MCF 10A (cell line): ENCODE measurements at places on chromosomes 13 and 19. TPM values are rescaled to one million over a fixed set of nuclear protein-coding genes. Genes with fewer than 3 reads are reported as not detected.

MBD3L2 gene
- not detected in 2 replicates for total RNA-seq

GRCh38 chr19:12364391-12365235, 870 bp downstream of the ZNF442 start:
- H3K27me3 ChIP-seq, result no peaks in the 10 kb centered on the region
- no peak overlapping the region for H3K27ac ChIP-seq
- H3K4me3 ChIP-seq, result peak overlapping the region; percentile 82
- no peaks in the 10 kb centered on the region for H3K36me3 ChIP-seq

ALKBH6 gene
- 16.5 and 20.9 TPM in 2 replicates for total RNA-seq

ADAMTSL5 gene
- total RNA-seq, result 11.1 and 13.7 TPM in 2 replicates

DNA sequence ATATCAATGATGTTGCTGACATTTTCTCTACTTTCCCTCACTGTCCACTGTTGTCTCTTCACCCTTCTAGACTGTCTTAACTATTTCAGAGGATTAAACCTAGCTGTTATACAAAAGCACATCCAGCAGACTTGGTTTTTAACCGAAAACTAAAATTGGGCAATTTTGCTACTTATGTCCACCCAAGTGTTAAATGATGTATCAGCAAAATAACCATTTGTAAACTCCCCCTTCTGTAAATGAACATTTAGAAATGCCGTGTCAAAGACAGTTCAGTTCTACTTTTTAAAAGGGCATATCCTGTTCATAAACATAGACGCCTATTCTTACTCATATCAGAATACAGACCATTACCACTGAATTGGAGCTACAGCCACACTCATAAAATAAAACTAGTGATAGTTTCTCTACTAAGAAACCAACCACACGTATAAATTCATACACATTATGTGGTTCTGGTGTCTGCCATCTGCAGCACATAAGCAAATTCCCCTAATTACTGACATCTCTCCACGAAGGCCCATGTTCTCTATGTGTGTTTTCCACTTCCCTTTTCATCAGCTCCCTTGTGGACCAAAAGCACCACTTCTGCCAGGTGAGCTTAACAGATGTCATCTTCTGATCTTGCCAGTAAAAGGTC, 1091.8 kb downstream of the PCDH9 start:
- no peaks in the 10 kb centered on the region for H3K27me3 ChIP-seq
- peaks cover 4% of the 10 kb centered on the region for H3K4me1 ChIP-seq
- DNase-seq, result no peak
- H3K4me3 ChIP-seq, result no peak overlapping the region

DNA sequence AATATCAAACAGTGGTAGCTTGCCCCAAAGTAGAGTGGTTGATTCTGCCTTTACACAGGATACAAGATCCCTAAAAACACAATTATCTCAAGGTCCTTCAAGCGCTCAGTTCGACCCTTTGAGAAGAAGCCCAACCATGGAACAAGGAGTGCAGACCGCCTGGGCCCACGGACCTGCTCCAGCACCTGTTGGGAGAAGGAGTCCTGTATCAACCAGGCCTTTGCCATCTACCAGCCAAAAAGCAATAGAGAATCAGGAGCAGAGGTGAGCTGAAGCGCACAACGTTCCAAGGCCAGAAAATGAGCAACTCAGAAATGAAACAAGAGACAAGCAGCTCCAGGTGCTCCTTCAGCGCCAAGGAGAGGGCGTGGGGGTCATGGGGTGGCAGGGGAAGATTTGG, 6.3 kb upstream of the LILRB3 start:
- no peak overlapping the region for H3K27ac ChIP-seq
- no peak overlapping the region for H3K4me3 ChIP-seq
- no peaks in the 10 kb centered on the region for H3K4me1 ChIP-seq
- peaks cover 39% of the 10 kb centered on the region for H3K27me3 ChIP-seq
- no peak for DNase-seq
- no peaks in the 10 kb centered on the region for H3K36me3 ChIP-seq

PBX4 gene
- 0.30 TPM in 1 of 2 replicates, not detected in the other for total RNA-seq

DNA sequence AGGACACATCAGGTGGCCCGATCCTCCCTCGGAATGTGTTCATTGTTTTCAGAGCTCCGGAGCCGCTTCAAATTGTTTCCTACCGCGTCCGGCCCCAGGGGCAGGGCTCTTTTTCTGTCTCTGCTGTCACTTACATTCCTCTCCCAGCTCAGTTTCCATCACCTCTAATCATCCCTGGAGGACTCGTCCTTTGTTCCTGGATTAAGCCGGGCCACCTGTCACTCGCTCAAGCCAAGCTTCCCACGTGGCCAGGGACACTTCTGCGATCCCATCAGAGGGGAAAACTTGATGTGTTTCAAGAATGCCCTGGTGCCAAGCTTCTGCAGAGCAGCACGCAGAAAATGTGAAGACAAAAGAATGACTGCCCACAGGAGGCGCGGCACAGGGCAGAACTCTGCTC, 13.5 kb downstream of the IL17D start:
- H3K36me3 ChIP-seq, result no peaks in the 10 kb centered on the region
- no peaks in the 10 kb centered on the region for H3K27me3 ChIP-seq
- peaks cover 14% of the 10 kb centered on the region for H3K4me1 ChIP-seq

- peak overlapping the region; percentile 70 for H3K4me3 ChIP-seq
- no peaks in the 10 kb centered on the region for H3K36me3 ChIP-seq
- DNase-seq, result no peak
- no peaks in the 10 kb centered on the region for H3K27me3 ChIP-seq
- peaks cover 6% of the 10 kb centered on the region for H3K4me1 ChIP-seq
Measured at GRCh38 chr13:50129706-50130122, 114.5 kb downstream of the KCNRG start.

DKKL1 gene
- 0.56 TPM in 1 of 2 replicates, not detected in the other for total RNA-seq

C19orf33 gene
- total RNA-seq, result 343 and 381 TPM in 2 replicates

OR10H5 gene
- not detected in 2 replicates for total RNA-seq

LRRC4B gene
- not detected in 2 replicates for total RNA-seq

CILP2 gene
- total RNA-seq, result 0.12 and 0.29 TPM in 2 replicates

SHISA7 gene
- not detected in 2 replicates for total RNA-seq

DNA sequence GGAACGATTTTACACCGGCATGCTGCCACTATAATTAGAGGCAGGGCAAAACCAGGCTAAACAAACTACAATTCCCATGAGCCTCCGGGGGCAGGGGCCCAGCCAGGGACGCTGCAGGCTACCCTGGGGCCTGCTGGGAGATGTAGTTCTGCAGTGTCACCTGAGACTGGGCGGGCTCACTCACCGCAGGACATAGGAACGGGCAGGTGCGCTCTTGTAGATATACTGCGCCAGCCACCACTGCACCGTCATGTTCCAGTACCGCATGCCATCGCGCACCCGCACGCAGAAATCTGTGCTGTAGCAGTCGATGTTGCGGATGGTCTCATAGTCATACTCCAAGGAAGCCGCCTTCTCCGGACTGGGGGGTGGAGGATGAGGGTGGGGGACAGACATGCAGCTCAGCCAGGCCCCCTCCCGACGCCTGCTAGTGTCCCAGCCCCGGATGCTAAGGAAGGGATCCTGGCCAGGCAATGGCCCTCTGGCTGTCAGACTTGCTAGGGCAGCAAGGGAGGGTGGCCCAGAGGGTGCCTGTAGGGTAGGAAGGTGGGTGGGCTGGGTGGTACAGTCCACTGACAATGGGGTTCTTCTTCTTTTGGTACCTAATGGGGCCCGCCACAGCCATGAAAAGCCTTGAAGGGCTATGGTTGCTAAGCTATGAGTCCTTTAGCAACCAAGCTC, 5.8 kb upstream of the TMC4 start:
- H3K36me3 ChIP-seq, result peaks cover 28% of the 10 kb centered on the region
- no peak for DNase-seq
- no peak overlapping the region for H3K27ac ChIP-seq

NAPSA gene
- 0.49 and 0.51 TPM in 2 replicates for total RNA-seq

DNA sequence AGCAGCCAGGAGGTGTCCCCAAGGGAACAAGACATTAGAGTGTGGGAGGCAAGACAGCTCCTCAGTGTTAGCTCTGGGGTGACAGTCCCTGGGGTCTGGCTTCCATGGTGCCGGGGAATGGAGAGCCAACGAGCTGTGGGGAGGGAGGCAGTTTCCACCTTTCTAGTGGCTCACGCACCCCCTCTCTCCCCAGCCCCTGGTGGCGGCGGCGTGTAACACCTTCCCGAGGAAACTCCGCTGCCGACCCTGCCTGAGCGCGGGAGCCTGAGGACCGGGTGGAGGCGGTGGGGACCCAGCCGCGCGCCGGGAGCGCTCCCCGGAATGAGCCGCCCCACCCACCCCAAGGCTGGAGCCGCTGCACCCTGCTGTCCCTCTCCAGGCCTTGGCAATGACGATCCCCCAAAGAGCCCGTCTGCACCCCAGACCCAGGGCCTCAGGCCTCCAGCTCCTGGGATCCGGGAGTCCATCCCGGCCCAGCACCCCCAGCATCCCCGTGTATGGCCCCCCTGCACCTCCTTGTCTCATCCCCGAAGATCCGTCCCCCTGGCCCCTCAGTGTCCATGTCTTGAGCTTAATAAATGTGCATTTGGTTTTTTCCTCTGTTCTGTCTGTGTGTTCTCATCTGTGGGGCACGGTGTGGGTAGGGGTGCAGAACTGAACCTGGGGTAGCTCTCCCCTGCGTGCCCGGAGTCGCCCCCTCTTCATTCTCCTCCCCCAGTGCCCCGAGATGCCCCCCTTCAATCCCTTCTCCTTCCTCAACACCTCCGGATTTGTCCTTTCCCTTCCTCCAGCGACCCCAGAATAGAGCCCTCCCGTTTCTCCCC, 622 bp upstream of the FXYD5 start:
- H3K4me1 ChIP-seq, result peaks cover 22% of the 10 kb centered on the region
- peak; percentile 63 for DNase-seq
- peak overlapping the region; percentile 99 for H3K4me3 ChIP-seq
- H3K27me3 ChIP-seq, result no peaks in the 10 kb centered on the region
- H3K27ac ChIP-seq, result peak overlapping the region; percentile 93

- H3K27ac ChIP-seq, result peak overlapping the region; percentile 99
- H3K4me3 ChIP-seq, result peak overlapping the region; percentile 96
- no peaks in the 10 kb centered on the region for H3K27me3 ChIP-seq
- H3K4me1 ChIP-seq, result peaks cover 9% of the 10 kb centered on the region
Measured at GRCh38 chr19:36527341-36527740, 730 bp downstream of the ZNF260 start.

VSIG10L gene
- total RNA-seq, result 0.58 and 0.74 TPM in 2 replicates

DNA sequence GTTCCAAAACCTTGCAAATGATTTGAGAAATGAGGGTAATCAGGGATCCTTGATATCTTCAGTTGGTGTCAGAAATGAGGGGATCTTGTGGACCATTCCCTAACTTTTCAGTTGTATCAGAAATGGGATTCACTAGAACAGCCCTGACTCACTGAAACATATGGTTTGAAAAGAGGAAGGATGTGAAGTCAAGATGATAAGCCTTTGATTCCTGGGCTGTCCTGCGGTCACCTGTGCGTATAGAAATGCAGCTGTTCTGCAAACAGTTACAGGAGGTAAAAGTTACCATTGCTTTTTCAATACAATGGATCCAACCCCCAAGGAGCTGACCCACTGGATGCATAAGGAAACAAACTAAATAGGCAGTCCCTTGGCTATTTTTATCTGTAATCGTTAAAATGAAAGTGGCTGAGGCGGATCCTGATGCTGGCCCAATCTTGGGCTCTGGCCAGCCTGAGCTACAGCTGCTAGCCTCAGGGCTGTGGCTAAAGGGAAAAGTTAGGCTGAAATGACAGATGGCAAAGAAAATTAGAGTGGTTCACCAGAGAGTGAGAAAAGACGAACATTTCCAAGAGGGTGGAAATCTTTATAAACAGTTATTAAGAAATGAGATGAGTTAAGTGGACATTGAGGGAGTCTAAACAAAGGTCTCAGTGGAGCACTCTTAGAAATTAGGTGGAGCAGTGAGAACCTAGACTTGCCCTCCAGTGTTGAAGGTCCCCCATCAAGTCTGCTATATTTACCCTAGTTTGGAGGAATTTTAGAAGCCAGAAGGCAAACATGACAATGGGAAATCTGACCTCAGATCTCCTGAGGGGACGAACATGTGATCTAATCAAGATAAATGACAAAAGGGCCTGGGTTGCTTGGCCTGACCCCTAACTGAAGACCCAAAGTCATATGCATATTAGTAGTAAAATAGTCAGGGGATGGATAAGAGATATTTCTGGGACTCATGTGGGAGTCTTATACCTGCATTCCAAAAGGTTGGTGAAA, 7.6 kb downstream of the SIGLECL1 start:
- no peaks in the 10 kb centered on the region for H3K27me3 ChIP-seq
- H3K4me1 ChIP-seq, result no peaks in the 10 kb centered on the region
- H3K4me3 ChIP-seq, result no peak overlapping the region
- DNase-seq, result no peak

DNA sequence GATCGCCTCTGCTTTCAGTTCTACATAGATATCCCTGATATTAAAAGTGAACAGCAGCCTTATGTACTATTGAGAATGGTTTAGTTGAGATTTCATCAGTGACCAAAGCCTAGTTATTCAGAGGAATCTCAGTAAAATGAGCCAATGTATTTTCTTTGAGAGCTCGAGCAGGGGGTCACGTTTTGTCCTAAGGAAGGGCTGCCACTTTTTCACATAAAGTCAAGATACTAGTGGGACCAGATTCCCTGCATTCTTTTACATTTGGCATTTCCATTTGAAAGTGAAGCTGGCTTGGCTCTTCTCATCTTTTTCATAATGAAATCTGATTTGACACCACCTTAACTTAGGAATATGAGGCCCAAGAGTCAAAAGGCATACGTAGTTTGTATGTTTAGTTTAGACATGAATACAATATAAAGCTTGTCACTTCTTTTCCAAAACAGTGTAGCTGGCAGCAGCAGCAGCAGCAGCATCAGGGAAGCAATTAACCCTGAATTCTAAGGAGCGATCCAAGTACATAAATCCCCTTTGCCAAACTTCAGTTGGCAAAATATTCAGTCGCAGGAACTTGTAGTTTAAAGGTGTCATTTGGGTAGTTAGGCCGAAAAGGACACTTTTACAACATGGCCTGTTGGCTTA, 1752.2 kb upstream of the PCDH20 start:
- H3K27ac ChIP-seq, result no peak overlapping the region
- H3K4me1 ChIP-seq, result no peaks in the 10 kb centered on the region
- H3K27me3 ChIP-seq, result peaks cover 2% of the 10 kb centered on the region

DNA sequence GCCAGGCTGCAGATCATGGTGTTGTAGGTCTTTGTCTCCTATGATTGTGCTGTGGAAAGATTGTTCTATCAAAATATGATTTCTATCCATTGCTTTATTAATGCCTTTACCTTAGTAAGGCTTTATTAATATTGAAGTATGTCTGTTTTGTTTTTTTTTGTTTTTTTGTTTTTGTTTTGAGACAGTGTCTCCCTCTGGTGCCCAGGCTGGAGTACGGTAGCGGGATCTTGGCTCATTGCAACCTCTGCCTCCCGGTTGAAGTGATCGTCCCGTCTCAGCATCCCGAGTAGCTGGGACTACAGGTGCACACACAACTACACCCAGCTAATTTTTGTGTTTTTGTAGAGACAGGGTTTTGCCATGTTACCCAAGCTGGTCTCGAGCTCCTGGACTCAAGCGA, 7.7 kb downstream of the IRGC start:
- no peak overlapping the region for H3K27ac ChIP-seq
- peaks cover 3% of the 10 kb centered on the region for H3K36me3 ChIP-seq
- no peaks in the 10 kb centered on the region for H3K27me3 ChIP-seq
